Regular cardiac myocyte (primary cell): ENCODE measurements at places on chromosomes 6 and 20. TPM values are rescaled to one million over a fixed set of nuclear protein-coding genes. Genes with fewer than 3 reads are reported as not detected.

SLC32A1 gene
- total RNA-seq = under 0.01 TPM in 1 of 2 replicates, not detected in the other

ALDH8A1 gene
- total RNA-seq = 0.38 and 0.85 TPM in 2 replicates

LPIN3 gene
- total RNA-seq = 7.7 and 7.9 TPM in 2 replicates

CENPW gene
- 3.7 and 21.3 TPM in 2 replicates for total RNA-seq

SLC26A8 gene
- not detected in 2 replicates for total RNA-seq

BCAS4 gene
- 15.8 and 19.6 TPM in 2 replicates for total RNA-seq

ERGIC3 gene
- total RNA-seq = 336 and 765 TPM in 2 replicates

ESR1 gene
- total RNA-seq = 0.77 and 1.1 TPM in 2 replicates

TFAP2D gene
- total RNA-seq = not detected in 2 replicates

PPP1R11 gene
- total RNA-seq = 13.5 and 16.9 TPM in 2 replicates

CHRNA4 gene
- not detected in 2 replicates for total RNA-seq

AGER gene
- total RNA-seq = 0.56 and 0.58 TPM in 2 replicates

TTBK1 gene
- under 0.01 TPM in 1 of 2 replicates, not detected in the other for total RNA-seq

SLC24A3 gene
- 0.77 and 1.4 TPM in 2 replicates for total RNA-seq

MTHFD1L gene
- 72.9 and 86.8 TPM in 2 replicates for total RNA-seq

LRRC1 gene
- total RNA-seq = 2.5 and 2.7 TPM in 2 replicates

SYCP2L gene
- not detected in 2 replicates for total RNA-seq

PAK5 gene
- not detected in 2 replicates for total RNA-seq

DEFB127 gene
- total RNA-seq = not detected in 2 replicates

MYL9 gene
- 19.7 and 29.1 TPM in 2 replicates for total RNA-seq

C20orf204 gene
- total RNA-seq = 0.77 and 0.85 TPM in 2 replicates

SOX18 gene
- total RNA-seq = under 0.01 and 0.19 TPM in 2 replicates

CPNE5 gene
- total RNA-seq = under 0.01 TPM in 1 of 2 replicates, not detected in the other

RFX6 gene
- not detected in 2 replicates for total RNA-seq

ACTL10 gene
- 2.7 and 2.8 TPM in 2 replicates for total RNA-seq

SPO11 gene
- not detected in 2 replicates for total RNA-seq

NT5E gene
- 306 and 439 TPM in 2 replicates for total RNA-seq

CYB5R4 gene
- total RNA-seq = 3.6 and 4.8 TPM in 2 replicates

CDH4 gene
- 0.28 and 1.2 TPM in 2 replicates for total RNA-seq

BCAS1 gene
- under 0.01 and 0.19 TPM in 2 replicates for total RNA-seq

SIRPD gene
- not detected in 2 replicates for total RNA-seq

FOXA2 gene
- not detected in 2 replicates for total RNA-seq

C6orf163 gene
- 0.77 and 2.0 TPM in 2 replicates for total RNA-seq

SPATS1 gene
- total RNA-seq = not detected in 2 replicates

ERMARD gene
- 15.5 and 17.2 TPM in 2 replicates for total RNA-seq

ZC2HC1B gene
- total RNA-seq = not detected in 2 replicates

TRAPPC3L gene
- under 0.01 and 0.19 TPM in 2 replicates for total RNA-seq

IER3 gene
- 105 and 239 TPM in 2 replicates for total RNA-seq

NKAIN4 gene
- total RNA-seq = 0.19 TPM in 1 of 2 replicates, not detected in the other

LHFPL5 gene
- not detected in 2 replicates for total RNA-seq

MYO6 gene
- 9.4 and 18.3 TPM in 2 replicates for total RNA-seq

FAM184A gene
- total RNA-seq = 0.19 and 0.85 TPM in 2 replicates

OPN5 gene
- not detected in 2 replicates for total RNA-seq

MYLK2 gene
- total RNA-seq = under 0.01 and 0.19 TPM in 2 replicates

MBOAT1 gene
- total RNA-seq = 2.0 and 6.3 TPM in 2 replicates

HDAC2 gene
- 49.0 and 109 TPM in 2 replicates for total RNA-seq

KIF16B gene
- 14.2 and 21.7 TPM in 2 replicates for total RNA-seq

EPHA7 gene
- 0.28 and 1.3 TPM in 2 replicates for total RNA-seq

BMP7 gene
- not detected in 2 replicates for total RNA-seq

MCCD1 gene
- total RNA-seq = not detected in 2 replicates

PHACTR1 gene
- total RNA-seq = 0.19 and 0.56 TPM in 2 replicates

SMLR1 gene
- 0.19 TPM in 1 of 2 replicates, not detected in the other for total RNA-seq

UBE2C gene
- 7.9 and 46.4 TPM in 2 replicates for total RNA-seq

HS3ST5 gene
- total RNA-seq = not detected in 2 replicates

TTK gene
- total RNA-seq = 6.2 and 37.6 TPM in 2 replicates

KCNK5 gene
- not detected in 2 replicates for total RNA-seq

MYB gene
- total RNA-seq = 0.28 and 6.3 TPM in 2 replicates

ANKS1A gene
- total RNA-seq = 7.9 and 9.0 TPM in 2 replicates
